ENCODE measurements at places on chromosomes 2 and 18.

- no peak for ATAC-seq
Measured at GRCh38 chr18:30999186-30999585, 43.4 kb downstream of the DSC3 start.

DNA sequence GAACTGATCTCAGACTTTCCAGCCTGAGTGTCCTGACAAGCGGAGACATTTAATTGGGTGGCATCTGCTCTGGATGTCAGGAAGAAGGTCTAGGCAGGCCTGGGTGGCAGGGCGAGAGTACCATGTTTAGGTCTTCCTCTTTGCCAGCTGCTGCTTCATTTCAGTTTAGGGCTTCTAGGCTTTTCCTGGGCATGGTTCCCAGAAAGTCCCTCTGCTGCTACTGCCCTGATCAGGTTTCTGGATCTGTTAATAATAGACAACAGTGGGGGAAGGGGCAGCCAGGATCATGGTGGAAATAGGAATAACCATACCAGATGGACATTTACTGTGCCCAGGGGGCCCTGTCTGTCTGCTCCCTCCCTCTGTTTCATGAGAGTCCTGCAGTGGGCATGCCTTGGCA, 2.3 kb upstream of the PLCD4 start:
- no peak for ATAC-seq

DNA sequence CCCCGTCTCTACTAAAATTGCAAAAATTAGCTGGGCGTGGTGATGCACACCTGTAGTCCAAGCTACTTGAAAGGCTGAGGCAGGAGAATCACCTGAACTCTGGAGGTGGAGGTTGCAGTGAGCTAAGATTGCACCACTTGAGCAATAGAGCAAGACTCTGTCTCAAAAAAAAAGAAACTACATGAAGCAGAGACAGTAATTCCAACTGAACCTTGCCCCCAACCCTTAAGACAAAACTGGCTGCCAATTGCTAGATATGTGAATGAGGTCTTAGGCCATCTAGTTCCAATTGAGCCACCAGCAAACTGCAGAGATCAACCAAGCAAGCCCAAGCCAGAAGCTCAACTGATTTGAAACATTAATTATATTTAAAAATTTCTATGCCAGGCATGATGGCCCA, 25.9 kb downstream of the HAUS1 start:
- ATAC-seq, result no peak

GRCh38 chr2:567865-568638, 109.2 kb downstream of the TMEM18 start:
- ATAC-seq, result no peak

- no peak for ATAC-seq
Measured at GRCh38 chr18:8667846-8668245, 37.5 kb upstream of the MTCL1 start.

GRCh38 chr18:4842287-4842686, 354.8 kb downstream of the AKAIN1 start:
- ATAC-seq, result no peak

DNA sequence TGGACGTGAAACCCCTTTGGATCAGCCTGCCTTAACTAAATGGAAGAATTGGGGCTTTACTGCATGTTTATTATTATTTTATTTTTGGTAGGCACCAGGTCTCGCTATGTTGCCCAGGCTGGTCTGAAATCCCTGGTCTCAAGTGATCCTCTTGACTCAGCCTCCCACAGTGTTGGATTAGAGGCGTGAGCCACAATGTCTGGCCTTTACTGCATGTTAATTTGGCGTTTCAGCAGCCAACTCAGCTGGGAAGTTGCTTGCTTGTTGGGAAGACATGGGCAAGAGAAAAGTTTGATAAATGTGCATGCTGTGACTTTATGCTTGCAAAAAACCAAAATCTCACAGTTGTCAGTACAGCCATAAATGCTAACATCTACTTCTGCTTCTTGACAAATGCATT, 105.1 kb downstream of the FMNL2 start:
- no peak for ATAC-seq

DNA sequence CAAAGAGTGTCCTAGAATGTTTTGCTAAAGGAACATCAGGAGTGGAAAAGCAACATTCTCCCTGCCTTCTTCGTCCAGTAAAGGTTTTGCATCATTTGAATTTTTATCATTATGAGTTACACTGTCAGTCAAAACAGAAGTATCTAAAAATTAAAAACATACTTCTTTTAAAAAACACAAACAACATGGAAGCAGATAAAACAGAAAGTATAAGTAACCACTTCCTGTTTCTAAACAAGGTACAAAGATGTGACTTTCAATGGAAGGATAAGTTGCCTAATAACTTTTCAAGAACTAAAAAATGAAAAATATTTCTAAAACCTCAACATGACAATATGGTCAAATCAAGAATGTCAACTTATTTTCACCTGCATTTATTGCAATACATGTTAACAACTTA, 158.2 kb downstream of the STK39 start:
- ATAC-seq, result no peak

GRCh38 chr2:28377984-28378678, 14.5 kb upstream of the FOSL2 start:
- ATAC-seq, result no peak

GRCh38 chr18:58671632-58672564, 633 bp downstream of the MALT1 start:
- ATAC-seq, result peak; percentile 36

DNA sequence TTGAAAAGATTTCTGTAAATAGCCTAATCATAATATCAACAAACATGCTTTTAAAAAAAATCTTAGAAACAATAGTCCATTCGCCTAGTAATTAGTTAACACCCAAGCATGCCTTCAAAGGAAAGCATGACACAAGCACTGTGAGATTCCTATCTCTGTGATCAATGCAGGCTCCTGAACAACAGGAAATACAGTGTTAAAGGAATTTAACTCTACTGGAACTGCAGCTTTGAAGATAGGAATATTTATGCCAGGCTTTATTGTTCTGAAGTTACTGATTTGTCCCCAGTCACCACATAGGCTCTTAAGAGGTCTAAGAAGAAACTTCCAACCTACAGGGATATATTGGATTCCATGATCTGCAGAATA, 15.4 kb upstream of the FAM124B start:
- ATAC-seq, result no peak

- ATAC-seq, result no peak
Measured at GRCh38 chr18:72086421-72086820, 457.7 kb downstream of the CBLN2 start.

Data from activated CD4-positive, CD25-positive, alpha-beta regulatory T cell treated with anti-CD3 and anti-CD28 coated beads, Interleukin-2, amount 50 U/mL, for 24 hours (primary cell).